ENCODE measurements at places on chromosomes 5 and 9.

- no peak for DNase-seq
These were observed 37.3 kb downstream of the ARHGAP26 start for GRCh38 chr5:142807372-142807911.

DNA sequence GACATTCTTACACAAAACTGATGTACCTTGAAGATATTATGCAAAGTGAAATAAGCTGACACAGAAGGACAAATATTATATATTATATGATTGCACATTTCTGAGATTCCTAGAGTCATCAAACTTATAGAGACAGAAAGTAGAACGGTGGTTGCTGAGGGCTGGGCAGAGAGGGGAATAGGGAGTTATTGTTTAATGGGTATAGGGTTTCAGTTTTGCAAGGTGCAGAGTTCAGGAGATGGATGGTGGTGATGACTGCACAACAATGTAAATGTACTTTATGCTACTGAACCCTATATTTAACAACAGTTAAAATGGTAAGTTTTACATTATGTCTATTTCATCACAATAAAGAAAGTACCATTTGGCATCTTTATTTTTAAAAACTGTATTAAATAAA is 315.8 kb upstream of the POU5F2 start:
- DNase-seq: no peak

DNA sequence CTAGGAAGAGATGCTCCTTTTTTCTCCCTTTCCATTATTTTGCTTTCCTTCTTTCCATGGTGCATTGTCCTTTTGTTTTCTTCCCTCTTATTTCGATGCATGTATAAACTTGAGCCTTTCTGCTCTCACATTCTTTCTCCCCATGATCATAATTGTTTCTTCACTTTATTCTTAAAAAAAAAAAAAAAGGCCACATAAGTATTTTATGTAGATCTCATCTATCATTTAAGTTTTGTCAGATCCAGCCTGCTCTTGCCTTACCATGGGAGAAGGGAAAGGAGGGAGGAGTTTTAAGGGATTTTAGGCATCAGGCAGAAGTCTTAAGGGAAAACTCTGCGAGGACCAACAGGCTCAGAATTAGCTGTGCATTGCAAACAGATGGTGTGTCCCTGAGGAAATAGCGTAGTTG is 11.1 kb downstream of the TGFBR1 start:
- no peak for DNase-seq

GRCh38 chr9:127949827-127950512 is 12.3 kb upstream of the DPM2 start:
- DNase-seq: no peak

DNA sequence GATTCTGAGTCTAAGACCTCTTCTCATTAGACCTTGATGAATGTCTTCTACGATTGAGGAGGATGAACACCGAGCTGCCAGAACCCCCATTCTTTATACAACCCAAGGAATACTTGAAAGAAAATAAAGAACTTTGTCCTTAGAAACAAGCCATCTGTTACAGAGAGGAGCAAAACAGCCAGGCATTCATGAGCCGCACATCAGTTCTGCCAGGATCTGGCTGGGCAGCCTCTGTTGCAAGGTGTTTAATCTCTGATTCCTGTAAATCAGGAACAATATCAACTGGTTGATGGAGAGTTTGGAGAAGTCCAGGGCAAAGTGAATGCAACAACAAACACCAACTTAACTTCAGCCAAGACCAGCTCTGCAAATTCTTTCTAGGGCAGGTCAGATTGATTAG is 165.5 kb upstream of the DMAC1 start:
- no peak for DNase-seq

- DNase-seq: no peak
These were observed 34.7 kb downstream of the ADAM19 start for GRCh38 chr5:157540707-157541446.
